ENCODE measurements at places on chromosomes 6 and 20.

DNA sequence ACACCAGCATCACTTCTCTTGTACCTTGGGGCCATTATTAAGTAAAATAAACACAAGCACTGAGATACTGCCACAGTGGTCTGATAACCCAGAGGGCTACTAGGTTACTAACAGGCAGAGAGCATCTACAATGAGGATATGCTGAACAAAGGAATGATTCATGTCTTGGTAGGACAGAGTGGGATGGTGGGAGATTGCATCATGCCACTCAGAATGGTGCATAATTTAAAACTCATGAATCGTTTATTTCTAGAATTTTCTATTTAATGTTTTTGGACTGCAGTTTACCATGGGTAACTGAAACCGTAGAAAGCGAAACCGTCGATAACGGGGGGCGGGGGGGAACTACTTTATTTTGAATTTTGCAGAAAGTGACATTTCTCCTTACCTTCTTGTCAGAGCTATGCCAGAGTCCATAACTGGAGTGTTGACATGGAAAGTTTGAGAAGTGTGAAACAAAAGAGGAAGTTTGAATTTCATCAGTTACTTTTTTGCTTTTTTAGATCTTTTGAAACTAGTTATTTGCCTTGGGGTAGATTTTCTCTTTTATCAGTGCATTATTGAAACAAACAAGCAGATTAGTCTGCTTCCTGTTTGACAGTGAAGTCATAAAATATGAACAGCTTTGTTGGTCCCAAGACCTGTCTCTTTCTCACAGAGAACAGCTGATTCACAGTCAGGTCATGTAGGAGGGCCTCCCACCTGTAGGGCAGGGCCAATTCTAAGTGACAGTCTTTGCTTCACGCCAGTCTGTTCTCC lies 124.9 kb downstream of the KLHL32 start:
- DNase-seq, result no peak

DNA sequence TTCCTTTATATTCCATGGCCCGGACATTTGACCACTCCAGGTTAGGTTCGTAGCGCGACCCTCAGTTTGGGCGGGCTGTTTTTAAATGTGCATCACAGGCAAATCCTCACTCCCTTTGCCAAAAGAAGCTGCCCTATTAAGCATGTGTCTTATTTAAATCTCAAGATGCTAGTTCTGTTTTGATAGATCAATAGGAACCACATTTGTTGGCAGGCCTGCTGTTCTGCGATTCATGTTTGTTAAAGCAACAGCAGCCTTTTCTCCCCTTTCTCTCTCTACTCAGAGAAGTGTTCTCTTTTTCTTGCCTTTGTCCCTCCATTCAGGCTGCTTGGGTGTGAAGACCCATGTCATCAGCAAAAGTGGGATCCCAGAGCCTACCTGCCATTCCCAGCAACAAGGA lies 212.0 kb upstream of the SSTR4 start:
- DNase-seq, result no peak

DNA sequence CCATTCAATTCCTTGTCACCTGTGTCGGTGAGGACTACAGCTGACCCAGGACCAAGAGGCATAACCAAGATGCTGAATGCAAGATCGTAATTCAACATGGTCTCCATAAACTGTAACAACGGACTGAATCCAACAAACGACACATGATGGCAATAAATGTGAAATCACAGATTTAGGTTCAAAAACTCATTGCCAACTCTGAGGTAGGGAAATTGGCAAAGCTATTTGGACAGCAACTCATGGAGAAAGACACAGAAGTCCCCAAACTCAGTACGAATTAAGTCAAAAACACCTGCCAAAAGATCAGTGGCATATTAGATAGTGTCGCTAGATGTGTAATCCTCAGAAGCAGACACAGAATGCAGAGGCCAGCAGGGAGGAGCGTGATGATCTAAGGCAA lies 25.0 kb downstream of the CPNE5 start:
- no peak for DNase-seq

DNA sequence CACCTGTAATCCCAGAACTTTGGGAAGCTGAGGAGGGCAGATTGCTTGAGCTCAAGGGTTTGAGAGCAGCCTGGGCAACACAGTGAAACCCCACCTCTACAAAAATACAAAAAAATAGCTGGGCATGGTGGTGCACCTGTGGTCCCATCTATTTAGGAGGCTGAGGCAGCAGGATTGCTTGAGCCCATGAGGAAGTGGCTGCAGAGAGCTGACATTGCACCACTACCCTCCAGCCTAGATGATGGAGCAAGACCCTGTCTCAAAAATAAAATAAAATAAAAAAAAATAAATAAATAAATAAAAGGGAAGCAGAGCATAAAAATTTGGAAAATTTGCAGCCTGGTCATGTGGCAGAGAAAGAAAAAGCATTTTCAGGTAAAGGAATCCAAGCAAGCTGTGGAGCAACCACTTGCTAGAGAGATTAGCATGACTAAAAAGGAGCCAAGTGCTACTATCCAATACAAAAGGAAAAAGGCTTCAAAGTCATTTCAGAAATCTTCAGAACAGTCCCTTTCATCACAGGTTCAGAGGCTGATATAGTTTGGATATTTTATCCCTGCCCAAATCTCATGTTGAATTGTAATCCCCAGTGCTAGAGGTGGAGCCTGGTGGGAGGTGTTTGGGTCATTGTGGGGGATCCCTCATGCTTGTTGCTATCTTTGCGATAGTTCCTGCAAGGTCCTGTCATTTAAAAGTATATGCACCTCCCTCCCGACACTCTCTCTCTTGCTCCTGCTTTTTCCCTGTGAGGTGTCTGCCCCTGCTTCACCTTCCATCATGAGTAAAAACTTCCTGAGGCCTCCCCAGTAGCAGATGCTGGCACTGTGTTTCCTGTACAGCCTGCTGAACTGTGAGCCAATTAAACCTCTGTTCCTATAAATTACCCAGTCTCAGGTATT lies 11.2 kb upstream of the TTK start:
- no peak for DNase-seq

GRCh38 chr6:115618256-115618655 lies 442.4 kb downstream of the FRK start:
- DNase-seq, result no peak

- no peak for DNase-seq
Measured at GRCh38 chr20:58868795-58869194, 16.3 kb downstream of the GNAS start.

DNA sequence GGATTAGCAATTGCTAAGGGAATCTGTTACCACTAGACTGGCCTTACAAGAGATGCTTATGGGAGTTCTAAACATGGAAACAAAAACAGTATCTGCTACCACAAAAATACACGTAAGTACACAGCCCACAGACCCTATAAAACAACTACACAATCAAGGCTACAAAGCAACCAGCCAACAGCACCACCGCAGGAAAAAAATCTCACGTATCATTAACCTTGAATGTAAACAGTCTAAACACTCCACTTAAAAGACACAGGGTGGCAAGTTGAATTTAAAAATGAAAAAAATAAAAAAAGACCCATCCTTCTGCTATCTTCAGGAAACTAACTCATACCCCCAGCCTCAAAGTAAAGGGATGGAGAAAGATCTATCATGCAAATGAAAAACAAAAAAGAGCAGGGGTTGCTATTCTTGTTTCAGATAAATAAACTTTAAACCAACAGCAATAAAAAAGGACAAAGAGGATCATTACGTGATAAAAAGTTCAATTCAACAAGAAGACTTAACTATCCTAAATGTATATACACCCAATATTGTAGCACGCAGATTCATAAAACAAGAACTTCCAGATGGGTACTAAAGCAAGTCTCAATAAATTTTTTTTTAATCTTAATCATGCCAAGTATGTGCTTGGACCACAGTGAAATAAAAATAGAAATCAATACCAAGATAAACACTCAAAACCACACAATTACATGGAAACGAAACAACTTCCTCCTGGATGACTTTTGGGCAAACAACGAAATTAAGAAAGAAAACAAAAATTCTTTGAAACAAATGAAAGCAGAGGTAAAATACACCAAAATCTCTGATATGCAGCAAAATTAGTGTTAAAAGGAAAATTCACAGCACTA lies 52.3 kb downstream of the RNGTT start:
- no peak for DNase-seq

- DNase-seq, result no peak
Measured at GRCh38 chr6:40614671-40615070, 27.5 kb upstream of the LRFN2 start.

GRCh38 chr6:3707024-3707423 lies 44.5 kb downstream of the PXDC1 start:
- DNase-seq, result no peak

GRCh38 chr6:16241321-16241689 lies 2.9 kb downstream of the GMPR start:
- no peak for DNase-seq

DNA sequence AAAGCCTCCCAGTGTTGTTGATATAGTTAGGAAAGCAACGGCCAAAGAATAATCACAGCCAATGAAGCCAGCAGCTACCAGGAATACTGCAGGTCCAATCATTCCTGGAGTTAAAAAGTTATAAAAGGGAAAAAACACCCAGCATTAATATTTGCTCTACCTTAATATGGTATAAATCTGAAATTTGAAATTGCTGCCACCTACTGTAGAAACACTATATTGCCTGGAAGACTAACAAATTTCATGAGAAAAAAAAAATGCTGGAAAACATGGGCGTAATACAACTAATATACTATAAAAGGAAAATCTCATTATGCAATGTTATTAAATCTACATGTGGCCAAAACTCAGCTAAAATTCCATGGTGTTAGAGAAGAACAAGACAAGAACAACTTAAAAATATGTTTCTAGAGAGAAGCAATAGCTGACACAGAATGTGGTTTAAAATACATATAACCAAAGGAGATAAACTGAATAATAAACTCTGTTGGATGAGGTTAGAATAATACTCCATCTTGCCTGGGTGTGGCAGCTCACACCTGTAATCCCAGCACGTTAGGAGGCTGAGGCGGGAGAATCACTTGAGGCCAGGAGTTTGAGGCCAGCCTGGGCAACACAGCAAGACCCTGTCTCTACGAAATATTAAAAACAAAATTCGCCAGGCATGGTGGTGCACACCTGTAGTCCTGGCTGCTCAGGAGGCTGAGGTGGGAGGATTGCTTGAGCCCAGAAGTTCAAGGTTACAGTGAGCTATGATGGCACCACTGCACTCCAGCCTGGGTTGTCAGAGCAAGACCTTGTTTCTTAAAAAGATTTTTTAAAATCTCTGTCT lies 43.1 kb downstream of the SLC17A5 start:
- no peak for DNase-seq

DNA sequence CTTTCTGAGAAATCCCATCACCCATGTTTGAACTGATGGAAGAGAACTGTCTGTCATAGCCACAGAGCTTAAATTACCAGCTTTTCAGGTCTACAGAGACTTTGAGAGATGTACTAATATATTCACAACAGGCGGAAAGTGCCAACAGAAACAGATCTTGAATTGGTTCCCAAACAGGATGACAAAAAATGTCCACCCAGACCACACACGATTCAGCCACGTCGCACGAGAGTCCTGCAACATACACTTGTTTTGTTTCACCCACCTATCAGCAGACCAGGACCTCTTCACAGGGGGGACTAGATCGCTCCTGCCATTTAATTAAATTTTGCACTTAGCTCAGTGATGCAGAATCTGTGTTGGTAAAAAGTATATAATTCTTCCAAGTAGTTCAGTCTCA lies 187.1 kb upstream of the CEP162 start:
- DNase-seq, result no peak

DNA sequence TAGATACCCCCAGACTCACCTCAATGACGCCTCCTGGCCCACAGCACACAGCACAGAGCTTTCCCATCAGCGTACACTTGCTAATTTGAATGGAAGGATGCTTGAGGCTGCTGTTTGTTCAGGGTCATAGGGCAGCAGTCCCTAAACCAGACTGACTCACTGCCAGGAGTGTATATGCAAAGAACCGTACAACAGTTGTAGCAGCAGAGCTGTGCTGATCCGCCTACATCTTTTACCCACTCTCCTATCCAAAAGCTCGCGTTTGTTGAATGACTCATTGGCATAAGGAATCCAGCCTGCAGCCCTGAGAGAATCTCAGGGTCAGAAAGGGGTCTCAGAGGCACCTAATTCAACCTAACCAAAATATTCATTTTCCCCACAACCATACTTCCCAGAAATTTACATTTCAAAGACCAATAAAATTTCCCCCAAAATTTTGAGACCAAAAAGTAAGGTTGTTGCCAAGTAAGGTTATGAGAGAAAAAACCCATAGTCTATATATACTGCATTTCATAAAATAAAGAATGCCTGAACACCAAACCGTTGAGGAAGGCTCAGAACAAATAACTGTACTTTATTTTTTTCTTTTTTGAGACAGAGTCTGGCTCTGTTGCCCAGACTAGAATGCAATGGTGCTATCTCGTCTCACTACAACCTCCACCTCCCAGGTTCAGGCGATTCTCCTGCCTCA lies 35.3 kb upstream of the CCND3 start:
- DNase-seq, result no peak

- DNase-seq, result no peak
Measured at GRCh38 chr20:10701607-10702006, 27.8 kb upstream of the JAG1 start.

DNA sequence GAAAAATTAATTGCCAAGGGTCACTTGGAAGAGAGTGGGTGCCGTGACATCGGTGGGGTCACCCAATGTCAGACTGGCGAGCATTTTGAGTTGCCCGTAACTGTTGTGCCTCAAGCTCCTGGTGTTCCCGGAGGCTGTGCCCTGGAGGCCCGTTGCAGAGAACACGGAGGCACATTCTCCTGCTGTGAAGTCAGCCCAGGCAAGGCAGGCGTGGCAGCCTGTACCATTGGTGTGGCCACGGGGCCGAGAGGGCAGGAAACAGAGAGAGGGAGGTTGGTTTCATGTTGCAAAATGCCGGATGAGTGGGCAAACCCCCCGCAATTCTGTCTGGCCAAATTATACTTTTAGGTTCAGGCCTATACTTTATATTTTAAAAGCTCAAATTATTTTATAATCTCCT lies 81.2 kb downstream of the THBS2 start:
- no peak for DNase-seq

All from activated T-cell treated with anti-CD3 and anti-CD28 coated beads for 4 hours (primary cell).